ENCODE measurements at places on chromosomes 4 and X. TPM values are rescaled to one million over a fixed set of nuclear protein-coding genes. Genes with fewer than 3 reads are reported as not detected.

KCND1 gene
- total RNA-seq = 0.20 TPM

BMPR1B gene
- total RNA-seq = 7.7 TPM

CLDN2 gene
- not detected for total RNA-seq

LPAR4 gene
- under 0.01 TPM for total RNA-seq

ESX1 gene
- not detected for total RNA-seq

RIPPLY1 gene
- not detected for total RNA-seq

MAGEB10 gene
- not detected for total RNA-seq

ARL9 gene
- under 0.01 TPM for total RNA-seq

CXorf49 gene
- total RNA-seq = not detected

UCHL1 gene
- 314 TPM for total RNA-seq

LONRF3 gene
- total RNA-seq = not detected

RTL5 gene
- 1.1 TPM for total RNA-seq

ASB5 gene
- under 0.01 TPM for total RNA-seq

MSANTD1 gene
- 0.37 TPM for total RNA-seq

MMAA gene
- 3.9 TPM for total RNA-seq

GRIA2 gene
- total RNA-seq = not detected

PRR32 gene
- total RNA-seq = not detected

NLRP2B gene
- total RNA-seq = not detected

MAGEB17 gene
- total RNA-seq = not detected

REELD1 gene
- not detected for total RNA-seq

UGT2B17 gene
- not detected for total RNA-seq

EDNRA gene
- total RNA-seq = 6.8 TPM

TMEM164 gene
- total RNA-seq = 19.7 TPM

FDCSP gene
- not detected for total RNA-seq

ARX gene
- total RNA-seq = not detected

ATOH1 gene
- not detected for total RNA-seq

GCNA gene
- total RNA-seq = 1.5 TPM

DIAPH2 gene
- 28.7 TPM for total RNA-seq

ADAM29 gene
- not detected for total RNA-seq

PRDM8 gene
- 4.0 TPM for total RNA-seq

CCKAR gene
- total RNA-seq = not detected

SLC9B1 gene
- 0.73 TPM for total RNA-seq

CT45A8 gene
- total RNA-seq = not detected

GAGE12H gene
- not detected for total RNA-seq

NCAPG gene
- 51.6 TPM for total RNA-seq

RELL1 gene
- total RNA-seq = 45.5 TPM

H2BW2 gene
- not detected for total RNA-seq

UNC5C gene
- total RNA-seq = under 0.01 TPM
